NCI-H187 treated with DMSO at 0.1 percent for 48 hours (cell line): ENCODE measurements at places on chromosomes 12 and 14.

- DNase-seq: no peak
Observed at GRCh38 chr12:124774054-124774461, 89.6 kb downstream of the SCARB1 start.

DNA sequence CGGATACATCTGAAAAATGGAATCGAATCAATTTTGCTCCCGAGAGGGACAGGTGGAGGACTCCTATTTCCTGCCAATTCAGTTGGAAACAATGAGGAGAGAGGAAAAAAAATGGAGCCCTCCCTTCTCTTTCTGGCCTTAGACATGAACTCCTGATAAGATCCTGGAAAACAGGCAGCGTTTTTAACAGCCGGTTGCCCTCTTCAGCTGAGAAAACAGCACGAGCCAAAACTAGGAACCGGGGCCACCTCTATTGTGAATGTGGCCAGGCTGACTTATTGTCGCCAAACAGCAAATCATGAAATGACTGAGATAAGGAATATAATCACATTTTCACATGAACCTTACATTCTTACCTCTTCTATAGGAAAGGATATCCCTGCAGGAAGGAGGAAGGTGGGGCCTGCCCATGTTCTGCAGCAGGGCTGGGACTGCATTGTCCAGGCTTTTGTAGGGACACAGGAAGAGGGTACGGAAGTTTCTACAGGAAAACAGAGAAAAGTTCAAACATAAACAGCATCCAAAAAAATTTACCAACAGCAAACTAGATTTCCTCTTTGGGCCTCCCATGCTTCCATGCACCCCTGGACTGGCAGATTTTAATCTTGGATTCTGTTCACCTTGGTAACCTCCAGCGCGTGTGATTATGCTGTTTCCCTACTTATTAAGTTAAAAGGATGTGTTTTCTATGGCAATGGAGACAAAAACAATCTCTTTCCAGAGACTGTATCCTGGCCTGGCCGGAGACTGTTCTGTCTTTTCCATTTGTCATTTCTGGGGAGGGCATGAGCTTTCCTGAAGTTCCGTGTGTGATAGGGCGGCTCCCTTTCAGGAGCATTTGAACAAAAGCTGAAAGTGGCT is 29.0 kb upstream of the ELK3 start:
- DNase-seq: no peak

- no peak for DNase-seq
Observed at GRCh38 chr12:27957366-27957765, 15.2 kb downstream of the PTHLH start.

DNA sequence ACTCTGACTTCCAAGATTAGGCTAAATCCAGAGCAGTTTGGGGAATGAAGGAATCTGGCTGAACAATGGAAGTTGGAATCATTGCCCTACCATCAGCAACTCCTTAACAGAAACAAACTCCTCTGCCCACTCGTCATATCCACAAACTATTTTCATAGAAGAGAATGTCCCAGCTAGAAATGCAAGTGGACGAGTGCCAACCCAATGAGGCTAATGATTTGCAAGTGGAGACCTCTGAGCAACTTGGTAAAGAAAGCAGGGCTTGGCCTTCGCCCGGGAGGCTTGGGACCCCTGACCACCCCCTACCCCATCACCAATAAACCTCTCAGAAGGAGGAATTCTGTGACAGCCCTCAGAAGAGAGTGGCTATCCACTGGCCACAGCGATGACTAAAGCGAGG is 40.0 kb upstream of the DDX11 start:
- DNase-seq: no peak

DNA sequence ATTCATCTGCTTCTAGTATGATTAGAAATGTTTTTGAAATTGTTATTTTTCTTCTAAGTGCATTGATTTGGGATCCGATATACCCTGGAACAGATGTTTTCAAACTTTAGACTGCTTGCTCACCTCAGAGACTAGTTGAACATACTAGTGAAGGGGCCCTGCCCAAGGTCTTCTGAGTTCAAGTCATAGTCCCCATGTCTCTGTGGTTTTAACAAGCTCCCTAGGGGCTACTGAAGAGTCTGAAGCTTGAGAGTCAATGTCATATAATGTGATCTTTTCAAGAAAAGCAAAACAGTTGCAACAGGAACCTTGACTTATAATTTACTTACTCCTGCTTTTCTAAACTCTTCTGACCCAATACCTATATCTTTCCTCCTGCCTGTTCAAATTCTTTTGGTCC is 7.5 kb upstream of the UBE2N start:
- no peak for DNase-seq

- DNase-seq: no peak
Observed at GRCh38 chr14:101595887-101596721, 34.8 kb downstream of the DIO3 start.

- DNase-seq: no peak
Observed at GRCh38 chr12:51419425-51420193, 5.0 kb upstream of the SLC4A8 start.

DNA sequence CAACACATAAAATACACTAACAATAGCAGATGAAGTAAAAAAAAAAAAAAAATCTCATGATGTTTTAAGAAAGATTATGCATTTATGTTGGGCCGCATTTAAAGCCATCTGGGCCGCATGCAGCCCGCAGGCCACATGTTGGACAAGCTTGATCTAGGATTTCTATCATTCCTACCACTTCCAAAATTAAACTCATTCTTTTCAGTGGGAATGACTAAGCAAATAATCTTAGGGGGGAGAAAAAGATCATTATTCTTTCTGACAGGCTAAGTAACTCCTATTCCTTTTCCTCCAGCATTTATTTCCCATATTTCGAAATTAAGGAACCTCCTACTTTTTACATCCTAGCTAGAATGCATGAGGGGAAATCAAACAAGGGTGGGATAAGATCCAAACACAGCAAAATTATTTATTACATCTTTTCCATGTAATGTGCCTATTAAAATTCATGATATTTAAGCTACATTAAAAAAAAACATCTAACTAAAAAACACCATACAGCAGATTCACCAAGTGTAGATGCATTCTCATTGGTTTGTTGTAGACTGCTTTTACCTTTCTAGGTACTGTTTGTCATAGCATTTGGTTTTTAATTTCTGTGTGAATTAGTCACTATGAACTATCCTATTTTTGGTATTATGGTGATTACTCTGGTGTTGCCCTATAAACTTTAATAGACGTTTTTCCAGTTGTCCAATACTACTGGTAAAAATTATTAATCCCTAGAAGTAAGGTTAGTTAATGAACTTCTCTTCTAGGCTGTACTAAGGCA is 76.1 kb downstream of the RASSF8 start:
- no peak for DNase-seq

- DNase-seq: no peak
Observed at GRCh38 chr14:99790978-99791376, 2.2 kb upstream of the EML1 start.

- no peak for DNase-seq
Observed at GRCh38 chr12:125202421-125202820, 137.2 kb downstream of the AACS start.

- DNase-seq: no peak
Observed at GRCh38 chr12:90216815-90217214, 508.2 kb upstream of the ATP2B1 start.

- DNase-seq: no peak
Observed at GRCh38 chr12:42969355-42969754, 379.8 kb upstream of the PRICKLE1 start.

DNA sequence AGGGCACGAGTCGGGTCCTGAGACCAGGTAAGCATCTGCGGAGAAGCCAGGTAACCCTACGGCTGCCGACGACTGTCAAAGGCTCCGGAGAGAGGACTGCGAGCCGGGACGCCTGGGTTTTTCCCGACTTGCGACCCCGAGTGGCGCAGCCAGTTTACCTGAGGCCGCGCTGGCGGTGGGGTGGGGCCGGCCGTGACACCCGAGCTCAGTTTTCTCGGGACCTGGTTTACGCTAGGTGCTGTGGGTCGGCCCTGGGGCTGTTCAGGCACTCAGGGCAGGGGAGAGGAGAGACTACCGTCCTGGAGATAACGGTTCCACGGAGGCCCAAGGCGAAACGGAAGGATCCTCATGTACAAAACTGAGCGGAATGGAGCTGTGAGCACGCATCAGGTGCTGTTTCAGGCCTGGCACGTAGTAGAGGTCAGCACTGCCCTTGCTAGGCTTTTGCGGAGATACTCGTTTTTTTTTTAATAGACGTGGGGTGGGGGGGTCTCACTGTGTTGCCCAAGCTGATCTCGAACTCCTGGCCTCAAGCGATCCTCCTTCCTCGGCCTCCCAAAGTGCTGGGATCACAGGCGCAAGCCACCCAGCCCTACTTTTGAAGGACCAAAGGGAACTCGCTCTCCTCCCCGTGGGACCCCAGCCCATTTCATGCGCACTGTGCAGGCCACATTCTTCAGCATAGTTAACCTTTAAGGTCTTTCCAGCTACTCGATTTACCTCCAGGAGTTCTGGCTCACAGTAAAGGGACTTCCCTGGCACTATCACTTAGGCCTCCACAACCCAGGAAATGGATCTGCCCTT is 471 bp downstream of the MTRFR start:
- no peak for DNase-seq

DNA sequence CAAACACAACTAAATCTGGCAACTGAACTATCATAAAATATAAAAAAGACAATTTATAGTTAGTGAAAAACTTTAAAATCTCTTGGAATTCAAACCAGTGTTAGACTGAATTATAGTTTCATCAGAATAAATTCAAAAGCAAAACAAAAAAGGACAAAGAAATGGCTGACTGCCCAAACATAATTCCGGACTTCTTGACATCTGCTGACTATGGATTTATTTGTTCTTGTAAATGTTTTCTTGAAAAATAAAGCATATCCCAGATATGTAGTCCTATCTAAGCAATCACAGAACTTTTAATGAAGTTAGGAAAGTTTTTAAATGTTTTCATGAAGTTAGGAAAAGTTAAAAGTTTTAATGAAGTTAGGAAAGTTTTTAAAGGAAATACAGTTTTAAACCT is 45.8 kb upstream of the CNTN1 start:
- DNase-seq: no peak

- DNase-seq: no peak
Observed at GRCh38 chr12:124326104-124326503, 31.2 kb downstream of the RFLNA start.

- no peak for DNase-seq
Observed at GRCh38 chr12:109930028-109930800, 30.1 kb downstream of the TCHP start.

GRCh38 chr12:120720234-120720986 is 5.2 kb upstream of the ACADS start:
- DNase-seq: no peak

DNA sequence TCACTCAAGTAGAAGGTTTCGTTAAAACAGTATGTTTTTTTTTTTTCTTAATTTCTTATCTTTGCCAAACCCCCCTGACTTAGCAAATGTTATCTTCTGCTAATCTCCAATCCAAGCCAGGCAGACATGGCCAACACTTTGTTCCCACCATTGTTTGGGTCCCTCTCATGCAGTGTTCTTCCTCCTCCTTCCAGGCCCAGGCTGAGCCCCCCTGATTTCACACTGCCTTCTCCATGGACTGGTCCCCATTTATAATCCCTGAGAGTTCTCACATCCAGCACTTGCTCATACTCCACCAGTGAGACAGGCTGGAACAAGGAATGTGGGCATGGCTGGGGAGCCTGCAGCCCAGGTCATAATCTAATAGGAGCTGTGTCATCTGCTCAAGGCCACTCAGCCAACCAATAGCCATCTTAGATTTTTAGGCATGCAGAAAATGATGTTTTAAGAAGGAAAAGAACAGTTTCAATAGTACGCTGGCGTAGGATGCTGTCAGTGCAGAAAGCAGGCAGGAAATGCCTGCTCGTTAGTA is 238.4 kb upstream of the CCDC196 start:
- DNase-seq: no peak

DNA sequence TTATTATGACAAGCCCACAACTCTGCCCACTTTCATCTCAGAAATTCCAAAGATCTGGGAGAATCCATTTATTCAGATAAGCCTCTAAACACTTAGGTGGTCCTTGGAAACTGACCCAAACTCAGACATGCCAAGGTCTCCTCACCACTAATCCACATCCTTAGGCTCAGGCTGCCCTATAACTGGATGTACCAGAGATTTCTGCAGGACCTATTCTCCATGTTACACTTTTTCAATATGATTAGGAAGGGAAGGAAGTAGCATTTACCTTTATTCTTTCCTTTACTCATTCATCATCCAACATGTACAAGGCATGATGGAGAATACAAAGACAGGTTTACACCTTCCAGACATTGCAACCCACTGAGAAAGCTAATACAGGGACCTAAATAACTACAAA is 145.9 kb upstream of the BMP4 start:
- no peak for DNase-seq

DNA sequence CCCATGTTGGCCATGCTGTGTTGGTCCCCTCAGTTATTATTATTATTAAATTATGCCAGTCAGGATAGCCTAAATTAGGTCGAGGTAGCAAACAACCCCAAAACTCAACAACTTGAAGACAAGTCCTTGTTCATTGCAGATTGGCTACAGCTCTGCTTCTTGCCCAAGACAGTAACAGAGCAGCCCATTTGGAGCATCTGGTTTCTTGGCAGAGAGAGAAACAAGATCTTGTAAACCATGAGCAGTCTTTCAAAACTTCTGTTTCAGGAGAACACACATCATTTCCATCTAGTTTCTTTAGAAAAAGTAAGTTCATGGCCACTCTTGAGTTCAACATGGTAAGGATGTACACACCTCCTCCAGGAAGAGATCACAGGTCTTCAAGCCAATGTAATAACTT is 52.3 kb downstream of the E2F7 start:
- DNase-seq: no peak
